ENCODE measurements at places on chromosomes 11 and 22.

DNA sequence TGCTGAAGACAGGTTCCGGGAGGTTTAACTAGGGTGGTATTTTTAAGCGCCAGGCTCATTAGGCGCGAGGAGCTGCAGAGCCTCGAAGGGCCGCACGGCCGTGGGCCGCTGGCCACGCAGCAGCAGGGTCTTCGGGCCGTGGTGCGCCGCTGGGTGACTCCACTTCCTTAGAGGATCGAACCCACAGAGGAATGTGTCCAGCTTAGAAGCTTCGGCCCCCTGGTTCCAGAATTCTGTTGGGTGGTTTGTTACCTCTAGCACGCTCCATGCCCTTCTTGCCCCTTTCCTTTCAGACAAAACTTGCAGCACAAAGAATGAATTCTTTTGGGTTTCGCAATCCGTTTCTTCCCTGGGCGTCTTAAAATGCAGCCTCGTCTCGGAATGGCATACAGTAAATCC, 773 bp upstream of the PATL1 start:
- DNase-seq, result no peak

GRCh38 chr22:49893025-49893424, 25.2 kb downstream of the ALG12 start:
- DNase-seq, result no peak

DNA sequence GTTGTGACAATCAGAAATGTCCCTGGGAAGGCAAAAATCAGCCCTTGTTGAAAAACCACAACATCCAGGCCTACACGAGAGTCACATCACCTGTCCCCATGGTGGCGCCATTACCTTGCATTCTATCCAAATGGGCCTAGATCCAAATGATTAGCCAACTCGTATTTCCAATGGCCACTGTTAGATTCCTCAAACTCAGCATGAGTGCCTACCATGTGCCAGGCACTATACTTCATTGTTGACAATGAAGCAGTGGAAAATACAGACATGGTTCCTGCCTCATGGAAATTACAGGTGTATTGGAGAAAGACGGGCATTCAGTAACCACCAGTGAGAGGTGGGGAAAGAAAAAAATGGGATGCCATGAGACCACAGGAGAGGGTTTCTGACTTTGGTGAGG, 29.8 kb upstream of the CREB3L1 start:
- DNase-seq, result no peak

GRCh38 chr11:65315204-65315865, 669 bp downstream of the CDC42EP2 start:
- peak; percentile 71 for DNase-seq

DNA sequence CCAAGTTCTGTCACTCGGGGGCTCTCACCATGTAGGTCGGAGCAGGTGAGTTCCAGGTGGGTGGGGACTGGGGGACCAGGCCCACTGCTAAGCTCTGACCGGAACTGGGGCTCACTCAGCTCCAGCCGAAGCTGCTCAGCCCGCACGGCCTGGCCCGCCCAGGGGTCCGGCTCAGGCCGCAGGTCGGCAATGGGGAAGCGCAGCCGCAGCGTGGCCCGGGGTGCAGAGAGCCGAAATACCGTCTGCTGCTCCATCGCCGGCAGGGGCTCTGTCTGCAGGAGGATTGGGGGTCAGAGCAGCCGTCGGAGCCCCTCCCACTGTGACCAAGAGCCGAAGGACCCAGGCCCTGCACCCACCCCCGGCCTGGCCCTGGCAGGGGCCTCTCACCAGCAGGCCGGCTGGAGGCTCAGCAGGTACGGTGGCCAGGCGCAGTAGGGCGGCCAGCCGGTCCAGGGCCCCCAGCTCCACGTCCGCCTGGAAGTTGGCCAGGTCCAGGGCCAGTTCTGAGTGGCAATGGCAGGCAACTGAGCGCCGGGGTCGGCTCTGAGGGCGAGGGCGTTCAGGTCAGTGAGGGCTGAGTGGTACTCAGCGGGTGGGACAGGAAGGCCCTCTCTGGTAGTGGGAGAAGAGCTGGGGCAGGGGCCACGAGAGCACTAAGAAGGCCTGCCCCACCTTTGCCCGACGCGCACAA, 7.2 kb downstream of the ATG2A start:
- DNase-seq, result no peak

DNA sequence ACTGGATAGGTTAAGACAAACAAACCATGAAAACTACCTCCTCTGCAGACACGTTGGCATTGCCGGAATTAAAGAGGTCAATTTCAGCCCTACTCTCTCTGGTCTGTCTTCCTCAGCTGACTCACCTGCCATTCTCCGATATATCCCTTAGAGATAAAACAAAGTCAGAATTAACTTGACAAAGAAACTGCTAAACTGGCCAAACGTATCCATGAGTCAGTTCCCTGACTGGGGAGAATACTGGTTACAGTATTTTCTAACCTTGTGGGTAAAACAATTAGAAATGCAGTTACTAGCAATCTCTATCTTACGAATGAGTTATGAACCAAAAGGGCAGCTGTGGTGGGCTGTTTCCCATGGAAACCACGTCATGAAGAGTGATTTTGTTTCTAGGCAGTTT, 96.2 kb downstream of the RDX start:
- no peak for DNase-seq

GRCh38 chr11:123197711-123198110, 2.7 kb upstream of the CLMP start:
- no peak for DNase-seq

- no peak for DNase-seq
Measured at GRCh38 chr22:25139062-25139461, 60.6 kb upstream of the CRYBB3 start.

GRCh38 chr22:50504369-50505211, 2.9 kb downstream of the LMF2 start:
- DNase-seq, result no peak

DNA sequence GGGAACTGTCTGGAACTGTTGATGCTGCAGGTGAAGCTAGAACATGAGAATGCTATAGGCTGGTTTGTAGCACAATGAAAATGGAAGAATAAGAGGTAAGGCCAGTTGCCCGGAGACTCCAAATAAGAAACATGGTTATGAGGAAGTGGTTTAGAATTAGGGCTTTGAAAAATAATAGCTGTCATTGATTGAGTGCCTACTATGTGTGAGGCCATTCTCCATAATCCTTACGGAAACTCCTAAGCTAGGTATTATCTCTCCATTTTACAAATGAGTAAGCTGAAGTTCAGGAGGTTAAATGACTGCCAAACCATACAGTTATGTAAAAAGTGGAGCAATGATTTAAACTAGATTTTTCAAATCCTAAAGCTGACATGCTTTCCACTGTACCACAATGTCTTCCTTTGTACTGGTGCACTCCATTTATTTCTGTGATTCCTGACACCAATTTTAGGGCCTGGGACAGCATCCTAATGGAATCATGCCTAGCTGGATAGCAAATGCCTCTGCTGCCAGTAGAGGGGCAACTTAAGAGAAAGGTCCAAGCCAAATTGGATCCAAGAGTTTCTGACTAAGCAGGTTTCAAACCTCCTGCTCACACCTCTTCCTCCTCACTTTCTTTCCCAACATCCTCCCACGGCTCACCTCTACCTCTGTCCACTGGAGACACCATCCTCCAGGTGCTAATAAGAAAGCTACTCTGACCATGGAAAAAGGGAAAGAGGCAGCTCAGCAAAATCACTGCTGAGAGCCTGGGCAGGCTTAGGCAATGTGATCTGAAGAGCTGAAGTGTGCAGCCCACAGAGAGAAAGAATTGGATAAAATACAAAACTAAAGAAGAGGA, 46.9 kb upstream of the PICALM start:
- DNase-seq, result no peak

- no peak for DNase-seq
Measured at GRCh38 chr11:63767267-63767564, 1.4 kb downstream of the ZFTA start.

- no peak for DNase-seq
Measured at GRCh38 chr22:19175602-19176174, 2.8 kb downstream of the SLC25A1 start.

DNA sequence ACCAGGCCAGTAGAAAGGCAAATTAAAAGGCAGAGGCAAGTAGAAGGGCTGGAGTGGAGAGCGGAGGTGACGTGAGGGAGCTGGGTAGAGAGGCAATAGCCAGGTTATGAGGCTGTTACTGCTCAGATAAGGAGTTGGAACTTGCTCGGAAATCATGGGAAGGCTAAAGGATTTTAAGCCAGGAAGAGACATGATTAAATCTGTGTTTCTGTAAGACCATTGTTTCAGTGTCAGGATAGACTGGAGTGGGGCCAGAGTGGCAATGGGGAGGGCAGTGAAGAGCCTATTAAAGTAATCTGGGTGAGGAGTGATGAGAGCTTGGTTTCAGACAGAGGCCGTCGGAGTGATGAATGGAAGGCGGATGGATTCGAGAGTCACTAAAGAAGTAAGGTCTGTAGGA, 39.0 kb downstream of the GRAMD1B start:
- DNase-seq, result no peak

- no peak for DNase-seq
Measured at GRCh38 chr11:121112498-121113455, 11.7 kb downstream of the TECTA start.

- DNase-seq, result no peak
Measured at GRCh38 chr11:44811841-44812448, 85.2 kb downstream of the TSPAN18 start.

DNA sequence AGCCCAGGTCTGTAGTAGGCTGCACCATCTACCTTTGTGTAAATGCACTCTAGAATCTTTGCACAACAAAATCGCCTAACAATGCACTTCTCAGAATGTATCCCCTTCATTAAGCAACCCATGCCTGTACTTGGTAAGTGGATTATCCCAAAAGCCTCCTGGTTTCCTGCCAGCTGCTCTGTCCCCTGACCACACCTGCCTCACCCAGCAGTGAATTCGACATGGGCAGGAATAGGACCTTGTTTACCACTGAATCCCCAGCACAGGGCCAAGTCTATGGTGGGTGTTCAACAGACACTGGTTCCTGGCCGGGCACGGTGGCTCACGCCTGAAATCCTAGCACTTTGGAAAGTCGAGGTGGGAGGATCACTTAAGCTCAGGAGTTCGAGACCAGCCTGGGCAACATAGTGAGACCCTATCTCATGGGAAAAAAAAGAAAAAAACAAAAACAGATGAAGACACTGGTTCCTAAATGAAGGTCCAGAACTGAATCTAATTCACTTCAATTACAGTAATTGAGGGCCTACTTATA, 5.1 kb upstream of the SYCE3 start:
- DNase-seq, result no peak

DNA sequence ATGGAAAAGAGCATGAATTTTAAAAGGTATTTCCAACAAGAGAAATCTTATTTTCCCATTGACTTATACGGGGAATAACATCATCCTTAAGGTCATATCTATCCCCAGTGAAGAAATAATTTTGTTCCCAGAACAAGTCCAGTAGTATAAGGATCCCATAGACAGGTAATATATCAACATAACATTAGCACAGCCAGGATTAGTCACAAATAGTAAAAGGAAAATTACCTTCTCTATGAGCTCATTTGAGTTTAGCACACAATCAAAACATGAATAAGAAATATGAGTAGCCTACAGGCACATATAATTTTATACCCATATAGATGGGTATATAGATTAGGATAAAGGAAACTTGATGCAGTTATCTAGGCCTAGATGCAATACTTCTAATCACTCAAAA, 2.8 kb upstream of the OR52K1 start:
- DNase-seq, result no peak

DNA sequence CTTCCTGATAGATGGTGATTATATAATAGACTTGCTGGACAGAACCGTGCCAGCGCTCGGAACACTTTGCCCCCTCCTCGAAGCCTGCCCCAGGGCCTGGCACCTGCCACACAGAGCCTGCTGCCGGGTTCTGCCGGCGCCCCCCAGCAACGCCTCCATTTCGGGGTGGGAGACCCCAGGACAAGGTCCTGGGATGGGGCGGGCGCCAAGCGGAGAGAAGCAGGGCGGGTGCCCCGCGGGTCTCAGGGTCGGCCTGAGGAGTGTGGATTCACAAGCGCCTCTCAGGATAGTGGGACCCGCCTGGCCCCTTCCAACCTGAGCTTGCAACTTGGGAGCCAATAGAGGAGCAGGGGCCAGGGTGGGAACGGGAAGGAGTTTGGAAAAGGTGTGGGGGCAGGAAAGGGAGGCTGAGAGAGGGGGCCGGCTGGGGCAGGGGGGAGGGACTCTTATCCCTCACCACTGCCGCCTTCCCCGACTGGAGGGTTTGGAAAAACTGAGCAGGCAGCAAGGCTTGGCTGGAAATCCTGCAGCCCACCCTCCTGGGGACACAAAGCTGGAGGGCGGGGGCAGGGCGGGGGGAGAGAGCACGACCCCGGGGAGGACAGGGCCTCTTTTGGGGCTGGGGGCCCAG, 3.3 kb upstream of the BCL9L start:
- no peak for DNase-seq

DNA sequence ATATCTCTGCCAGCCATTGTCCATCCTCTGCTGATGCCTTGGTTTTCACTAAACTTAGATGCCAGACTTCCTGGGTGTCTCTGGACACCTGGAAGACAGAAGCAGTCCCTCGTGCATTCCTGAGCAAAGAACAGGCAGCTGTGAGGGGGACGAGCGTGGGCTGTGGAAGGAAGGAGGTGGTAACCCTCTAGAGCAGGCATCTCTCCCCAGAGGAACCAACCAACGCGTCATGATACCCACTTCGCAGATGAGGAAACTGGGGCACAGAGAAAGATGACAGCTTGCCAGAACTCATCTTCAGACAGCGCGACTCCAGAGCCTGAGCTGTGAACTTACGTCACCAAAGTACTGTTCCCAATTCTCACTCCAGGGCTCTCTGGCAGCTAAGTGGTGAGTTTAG, 123.4 kb downstream of the OPCML start:
- no peak for DNase-seq

DNA sequence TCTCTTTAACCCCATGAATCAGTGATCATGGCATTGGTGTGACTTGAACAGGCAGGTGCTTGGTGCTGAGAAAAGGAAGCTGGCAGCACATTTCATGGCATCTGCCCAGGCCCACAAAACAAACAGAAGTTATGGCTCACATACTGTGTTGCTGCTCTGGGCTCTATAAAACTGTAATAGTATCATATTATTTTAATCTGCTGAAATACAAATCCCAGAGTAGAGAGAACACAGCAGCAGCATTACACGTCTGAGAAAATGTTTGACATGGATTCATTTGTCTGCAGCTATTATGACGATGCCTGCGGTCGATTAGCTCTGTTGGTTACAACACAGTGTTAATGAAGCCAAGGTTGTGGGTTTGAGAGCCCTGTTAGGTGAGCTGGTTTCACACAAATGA, 80.8 kb downstream of the ALX4 start:
- no peak for DNase-seq

GRCh38 chr11:45142241-45143055, 4.0 kb upstream of the PRDM11 start:
- DNase-seq, result no peak

GRCh38 chr11:133711545-133711944, 133.8 kb downstream of the SPATA19 start:
- no peak for DNase-seq

- no peak for DNase-seq
Measured at GRCh38 chr11:101321222-101321621, 191.6 kb upstream of the PGR start.

DNA sequence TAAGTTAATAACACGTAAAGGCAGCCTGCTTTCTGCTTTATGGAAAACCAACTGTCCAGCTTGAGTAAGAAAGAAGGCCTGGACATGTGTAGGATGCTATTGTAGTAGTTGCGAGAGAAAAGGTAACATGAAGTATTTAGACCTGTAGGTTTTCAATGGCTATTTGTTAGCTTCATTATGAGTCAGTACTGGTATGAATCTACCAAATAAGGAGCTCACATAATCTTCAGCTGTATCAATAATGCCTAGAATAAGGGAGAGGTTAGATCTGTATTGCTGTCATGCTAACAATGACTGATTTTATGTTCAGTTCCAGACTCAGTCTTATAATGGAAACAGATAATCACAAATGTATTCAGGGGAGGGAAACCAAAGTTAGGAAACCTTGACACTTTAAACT, 550.3 kb downstream of the CNTN5 start:
- DNase-seq, result no peak

Measured in activated CD4-positive, alpha-beta T cell treated with anti-CD3 and anti-CD28 coated beads for 1 hour (primary cell).